CD4-positive, alpha-beta memory T cell (primary cell): ENCODE measurements at places on chromosomes 3 and 15. TPM values are rescaled to one million over a fixed set of nuclear protein-coding genes. Genes with fewer than 3 reads are reported as not detected.

XCR1 gene
- not detected for total RNA-seq

MYZAP gene
- total RNA-seq, result 1.7 TPM

SENP7 gene
- 69.7 TPM for total RNA-seq

STAC gene
- total RNA-seq, result not detected

DNA sequence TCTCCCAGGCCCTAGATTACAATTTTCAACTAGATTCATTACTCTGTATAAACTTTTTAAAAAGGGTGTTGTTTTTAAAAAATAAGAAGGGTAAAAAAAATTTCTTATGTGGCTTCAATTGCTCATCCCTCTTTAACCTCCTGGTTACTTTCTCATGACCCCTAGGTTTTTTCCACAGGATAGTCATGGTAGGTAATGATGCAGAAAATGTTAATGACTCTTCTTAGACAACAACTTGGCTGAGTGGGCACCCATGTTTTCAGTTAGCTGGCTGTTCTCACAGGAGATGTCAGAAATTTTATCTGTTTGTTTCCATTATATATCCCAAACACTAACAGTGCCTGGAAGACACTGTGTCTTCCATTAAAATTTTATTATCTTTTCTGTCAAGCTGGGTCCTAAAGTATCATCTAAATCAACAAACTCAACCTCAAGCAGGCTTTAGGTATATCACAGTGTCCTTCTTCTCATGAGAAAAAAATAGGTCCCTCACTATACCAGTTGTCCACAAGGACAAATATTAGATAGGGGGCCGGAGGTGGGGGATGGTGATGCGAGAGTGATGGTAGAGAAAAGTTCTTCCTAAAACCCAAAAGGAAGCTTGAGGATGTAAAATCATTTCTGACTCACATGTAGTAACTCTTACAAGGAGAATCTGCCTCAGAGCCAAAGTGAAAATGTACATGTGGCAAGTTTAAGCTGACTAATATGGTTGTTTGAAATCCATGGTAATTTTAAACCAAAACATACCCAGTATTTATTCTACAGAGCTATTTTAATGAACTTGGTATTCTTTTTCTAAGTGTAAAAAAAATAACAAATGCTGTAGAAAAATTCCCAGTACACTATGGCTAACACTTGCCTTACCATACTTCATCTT, 43.3 kb downstream of the PLOD2 start:
- DNase-seq, result no peak
- H3K4me1 ChIP-seq, result no peaks in the 10 kb centered on the region
- no peaks in the 10 kb centered on the region for H3K27me3 ChIP-seq
- no peak overlapping the region for H3K27ac ChIP-seq
- H3K4me3 ChIP-seq, result no peak overlapping the region

GRCh38 chr15:82832601-82833361, 23.4 kb downstream of the WHAMM start:
- H3K36me3 ChIP-seq, result peaks cover 80% of the 10 kb centered on the region
- no peak overlapping the region for H3K4me3 ChIP-seq
- H3K4me1 ChIP-seq, result peaks cover 9% of the 10 kb centered on the region
- DNase-seq, result no peak
- no peak overlapping the region for H3K27ac ChIP-seq
- no peaks in the 10 kb centered on the region for H3K27me3 ChIP-seq

DNA sequence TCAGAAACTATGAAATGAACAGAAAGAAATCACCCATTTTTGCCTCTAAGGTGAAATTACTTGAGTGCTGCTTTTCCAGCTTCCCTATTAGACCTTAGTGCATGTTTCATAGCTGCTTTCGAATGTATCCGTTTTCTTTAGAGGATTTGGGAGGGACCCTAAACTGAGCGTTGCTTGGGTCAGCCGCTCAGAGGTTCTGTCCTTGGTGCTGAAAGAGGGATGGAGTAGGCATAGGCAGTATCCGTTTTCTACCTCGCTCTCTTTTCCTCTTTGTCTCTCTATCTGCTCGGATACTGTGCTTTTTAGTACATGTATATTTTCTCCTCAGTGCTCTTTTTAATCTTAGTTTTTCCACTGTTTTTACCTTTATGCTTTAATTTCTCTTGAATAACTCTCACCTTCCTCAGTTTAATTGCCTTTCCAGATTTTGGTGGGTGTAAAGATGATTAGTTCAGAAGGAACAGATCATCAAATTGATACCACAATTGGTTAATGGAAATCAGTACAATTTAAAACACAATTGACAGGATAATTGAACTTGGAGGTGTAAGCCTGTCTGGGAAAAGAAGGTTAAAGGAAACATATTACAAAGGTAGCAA, at the start of gene DRD3:
TSS of gene DRD3 (minus strand) at position 283 of the 599 bp plus-strand sequence. CDS start 7,060 bp downstream, outside the sequence.
- no peak within 1 kb of the TSS for H3K27ac ChIP-seq
- H3K27me3 ChIP-seq, result no peaks in the 10 kb centered on the region
- peaks cover 6% of the 10 kb centered on the region for H3K4me1 ChIP-seq
- no peaks in the 10 kb centered on the region for H3K36me3 ChIP-seq
- DNase-seq, result no peak

DNA sequence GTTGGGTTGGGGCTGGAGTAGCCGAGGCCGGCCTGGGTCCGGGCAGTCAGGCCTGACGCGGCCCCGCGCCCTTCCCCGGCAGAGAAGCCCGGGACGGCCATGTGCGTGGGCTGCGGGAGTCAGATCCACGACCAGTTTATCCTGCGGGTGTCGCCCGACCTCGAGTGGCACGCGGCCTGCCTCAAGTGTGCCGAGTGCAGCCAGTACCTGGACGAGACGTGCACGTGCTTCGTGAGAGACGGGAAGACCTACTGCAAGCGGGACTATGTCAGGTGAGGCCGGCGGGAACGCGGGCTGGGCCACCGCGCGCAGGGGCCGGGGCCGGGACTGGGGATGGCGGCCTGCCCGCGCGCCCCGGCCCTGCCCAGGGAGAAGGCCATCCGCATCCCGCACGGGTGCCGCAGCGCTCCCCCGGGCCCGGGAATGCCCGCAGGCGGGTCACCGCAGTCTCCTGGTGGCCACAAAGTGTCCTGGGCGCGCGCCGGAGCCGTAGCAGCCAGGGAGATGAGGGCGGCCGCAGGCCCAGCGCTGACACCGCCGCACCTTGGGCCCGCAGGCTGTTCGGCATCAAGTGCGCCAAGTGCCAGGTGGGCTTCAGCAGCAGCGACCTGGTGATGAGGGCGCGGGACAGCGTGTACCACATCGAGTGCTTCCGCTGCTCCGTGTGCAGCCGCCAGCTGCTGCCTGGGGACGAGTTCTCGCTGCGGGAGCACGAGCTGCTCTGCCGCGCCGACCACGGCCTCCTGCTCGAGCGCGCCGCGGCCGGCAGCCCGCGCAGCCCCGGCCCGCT, 1.3 kb downstream of the ISL2 start:
- H3K4me3 ChIP-seq, result peak overlapping the region; percentile 24
- peaks cover 75% of the 10 kb centered on the region for H3K4me1 ChIP-seq
- H3K27me3 ChIP-seq, result peaks cover 59% of the 10 kb centered on the region

- no peak for DNase-seq
- H3K27ac ChIP-seq, result no peak overlapping the region
- peaks cover 13% of the 10 kb centered on the region for H3K36me3 ChIP-seq
- H3K4me1 ChIP-seq, result peaks cover 98% of the 10 kb centered on the region
- H3K4me3 ChIP-seq, result no peak overlapping the region
Observed at GRCh38 chr3:156682501-156682900, 8.1 kb downstream of the TIPARP start.

GRCh38 chr3:12303534-12303933, 14.7 kb downstream of the PPARG start:
- no peak for DNase-seq
- no peaks in the 10 kb centered on the region for H3K36me3 ChIP-seq
- no peak overlapping the region for H3K27ac ChIP-seq
- H3K4me3 ChIP-seq, result no peak overlapping the region
- no peaks in the 10 kb centered on the region for H3K4me1 ChIP-seq

- no peaks in the 10 kb centered on the region for H3K36me3 ChIP-seq
- peaks cover 14% of the 10 kb centered on the region for H3K4me1 ChIP-seq
- H3K27ac ChIP-seq, result no peak overlapping the region
- no peaks in the 10 kb centered on the region for H3K27me3 ChIP-seq
Observed at GRCh38 chr3:46438831-46439230, 25.9 kb downstream of the LTF start.

DNA sequence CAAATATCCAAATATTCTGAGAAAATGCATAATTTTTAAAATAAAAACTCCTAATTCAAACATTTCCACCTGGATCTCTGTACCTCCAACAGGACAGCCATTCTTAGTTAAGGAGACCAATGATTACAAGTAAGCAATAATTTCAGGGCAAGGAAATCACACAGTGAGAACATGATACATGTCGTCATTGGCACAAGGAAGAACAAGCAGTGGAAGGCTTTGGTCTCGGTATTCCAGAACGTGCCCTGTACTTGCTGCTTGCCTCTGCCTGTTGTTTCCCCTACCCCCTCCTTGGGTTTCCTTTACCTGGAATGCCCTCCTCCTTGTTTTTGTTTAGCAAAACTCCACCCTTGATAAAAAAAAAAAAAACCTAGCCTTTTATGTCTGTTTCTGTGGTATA, 72.8 kb downstream of the PPM1L start:
- no peak for DNase-seq
- H3K4me1 ChIP-seq, result no peaks in the 10 kb centered on the region
- H3K27ac ChIP-seq, result no peak overlapping the region
- H3K4me3 ChIP-seq, result no peak overlapping the region

DNA sequence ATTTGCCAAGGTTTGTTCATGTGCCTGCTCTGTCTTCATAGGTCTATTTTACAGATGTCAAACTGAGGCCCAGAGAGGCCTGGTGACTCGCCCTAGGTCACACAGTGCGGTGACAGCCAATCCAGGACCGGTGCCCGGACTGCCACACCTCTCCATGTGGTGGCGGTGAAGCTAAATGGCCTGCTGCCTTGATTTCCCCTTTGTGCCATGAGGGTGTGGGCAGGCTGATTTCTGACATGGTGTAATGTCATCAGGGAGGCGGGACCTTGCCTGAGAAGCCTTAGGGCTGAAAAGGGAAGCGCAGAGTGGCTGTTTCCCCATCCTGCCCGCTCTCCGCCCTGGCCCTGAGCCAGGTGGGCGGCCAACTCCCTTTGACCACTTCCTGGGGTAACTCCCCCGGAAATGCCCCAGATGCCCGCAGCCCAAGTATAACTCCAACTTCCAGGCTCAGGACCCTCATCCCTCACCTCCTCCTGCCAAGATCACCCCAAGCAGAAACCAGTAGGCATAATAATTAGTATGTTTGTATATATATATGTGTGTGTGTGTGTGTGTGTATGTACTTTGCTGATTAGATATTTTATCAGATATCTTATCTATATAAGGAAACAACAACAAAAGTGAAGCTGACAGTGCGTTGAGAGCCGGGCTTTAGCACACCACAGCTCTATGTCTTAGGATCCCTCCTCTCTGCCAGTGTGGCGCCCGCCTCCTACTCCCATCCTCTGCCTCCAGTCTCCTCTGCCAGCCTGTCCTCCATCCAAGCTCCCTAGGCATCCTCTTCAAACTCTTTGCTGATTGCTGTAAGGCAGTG, 63.9 kb downstream of the IQSEC1 start:
- peak overlapping the region; percentile 99 for H3K27ac ChIP-seq
- peak overlapping the region; percentile 36 for H3K4me3 ChIP-seq
- H3K36me3 ChIP-seq, result peaks cover 9% of the 10 kb centered on the region

- no peaks in the 10 kb centered on the region for H3K4me1 ChIP-seq
- H3K36me3 ChIP-seq, result no peaks in the 10 kb centered on the region
- no peak for DNase-seq
- no peak overlapping the region for H3K4me3 ChIP-seq
Observed at GRCh38 chr3:133955892-133956291, 60.2 kb upstream of the RAB6B start.

DNA sequence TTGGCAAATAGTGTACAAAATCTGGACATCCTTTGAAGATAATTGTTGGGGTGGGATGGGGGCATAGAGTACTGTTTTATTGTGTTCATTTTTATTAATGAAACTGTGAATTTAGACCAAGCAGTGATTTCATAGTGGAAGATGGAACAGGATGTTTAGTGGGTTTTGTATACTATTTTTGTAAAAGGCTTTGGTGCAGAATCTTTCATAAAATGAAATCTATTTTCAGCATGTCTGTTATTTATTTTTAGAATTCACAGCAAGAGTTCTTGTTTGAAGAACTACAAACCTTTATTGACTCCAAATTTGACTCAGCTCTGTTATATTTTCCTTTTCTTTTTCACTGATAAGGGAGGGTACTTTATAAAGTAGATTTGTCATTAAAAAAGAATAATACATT, 145.4 kb downstream of the AKAP13 start:
- peaks cover 4% of the 10 kb centered on the region for H3K36me3 ChIP-seq
- no peak overlapping the region for H3K27ac ChIP-seq

GRCh38 chr15:69076756-69077155, 62.3 kb downstream of the NOX5 start:
- no peak overlapping the region for H3K27ac ChIP-seq
- no peaks in the 10 kb centered on the region for H3K36me3 ChIP-seq
- no peaks in the 10 kb centered on the region for H3K27me3 ChIP-seq
- no peak for DNase-seq
- no peak overlapping the region for H3K4me3 ChIP-seq
- no peaks in the 10 kb centered on the region for H3K4me1 ChIP-seq

DNA sequence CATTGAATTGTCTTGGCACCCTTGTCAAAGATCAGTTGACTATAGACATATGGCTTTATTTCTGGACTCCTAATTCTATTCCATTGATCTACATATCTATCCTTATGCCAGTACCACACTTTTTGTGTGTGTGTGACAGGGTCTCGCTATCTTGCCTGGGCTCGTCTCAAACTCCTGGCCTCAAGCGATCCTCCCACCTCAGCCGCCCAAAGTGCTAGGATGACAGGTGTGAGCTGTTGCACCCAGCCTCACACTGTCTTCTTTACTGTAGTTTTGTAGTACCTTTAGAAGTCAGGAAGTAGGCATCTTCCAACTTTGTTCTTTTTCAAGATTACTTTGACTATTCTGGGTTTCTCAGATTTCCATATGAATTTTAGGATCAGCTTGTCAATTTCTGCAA, 24.3 kb downstream of the CDAN1 start:
- no peaks in the 10 kb centered on the region for H3K36me3 ChIP-seq
- H3K27me3 ChIP-seq, result no peaks in the 10 kb centered on the region
- H3K4me3 ChIP-seq, result no peak overlapping the region
- no peak for DNase-seq
- H3K27ac ChIP-seq, result no peak overlapping the region

DNA sequence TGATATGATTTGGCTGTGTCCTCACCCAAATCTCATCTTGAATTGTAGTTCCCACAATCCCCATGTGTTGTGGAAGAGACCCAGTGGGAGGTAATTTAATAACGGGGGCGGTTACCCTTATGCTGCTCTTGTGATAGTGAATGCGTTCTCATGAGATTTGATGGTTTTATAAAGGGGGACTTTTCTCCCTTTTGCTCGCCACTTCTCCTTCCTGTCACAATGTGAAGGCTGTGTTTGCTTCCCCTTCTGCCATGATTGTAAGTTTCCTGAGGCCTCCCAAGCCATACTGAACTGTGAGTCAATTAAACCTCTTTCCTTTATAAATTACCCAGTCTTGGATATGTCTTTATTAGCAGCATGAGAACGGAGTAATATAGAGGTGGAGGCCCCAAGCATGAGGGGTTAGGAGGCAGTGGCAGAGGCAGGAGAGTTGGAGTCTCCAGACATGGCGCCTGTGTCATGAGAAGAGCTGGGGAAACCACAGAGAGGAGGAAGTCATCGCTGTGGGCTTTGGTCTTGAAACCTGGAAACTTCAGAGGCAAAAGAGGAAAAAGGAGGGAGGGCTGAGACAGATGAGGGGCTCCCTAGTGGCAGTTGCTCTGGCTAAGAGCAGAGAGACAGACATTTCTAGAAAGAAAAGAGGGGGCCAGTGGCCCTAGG, 107.8 kb upstream of the VEPH1 start:
- H3K4me3 ChIP-seq, result no peak overlapping the region
- no peak overlapping the region for H3K27ac ChIP-seq
- H3K36me3 ChIP-seq, result no peaks in the 10 kb centered on the region
- no peaks in the 10 kb centered on the region for H3K27me3 ChIP-seq
- DNase-seq, result no peak
